ENCODE measurements at places on chromosomes 4 and X.

- no peak for DNase-seq
Observed at GRCh38 chr4:14415146-14415545, 587.1 kb upstream of the CPEB2 start.

DNA sequence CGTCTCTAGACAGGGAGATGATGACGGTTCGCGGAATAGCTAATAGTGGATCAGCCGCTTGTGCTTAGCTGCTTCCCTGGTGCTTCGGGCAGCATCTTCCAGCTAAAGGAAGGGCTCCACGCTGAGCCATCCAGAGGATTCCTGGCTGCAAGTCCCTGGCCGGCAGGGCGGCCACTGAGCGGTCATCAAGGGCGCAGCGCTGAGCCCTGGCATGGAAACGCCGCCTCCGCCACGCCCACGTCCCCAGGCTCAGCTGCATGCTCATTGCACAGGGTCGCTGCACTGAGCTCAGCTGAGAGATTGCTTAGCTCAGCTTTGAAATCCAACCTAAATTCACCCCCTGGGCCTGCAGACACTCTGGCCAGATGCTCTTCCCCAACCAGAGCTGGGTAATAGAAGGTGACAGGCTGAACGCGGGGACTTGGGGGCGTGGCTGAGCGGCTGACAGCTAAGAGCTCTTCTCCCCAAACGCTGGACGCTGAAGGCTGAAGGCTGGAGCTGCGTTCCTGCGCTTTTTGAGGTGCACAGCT lies 118.2 kb upstream of the KIT start:
- DNase-seq = no peak

DNA sequence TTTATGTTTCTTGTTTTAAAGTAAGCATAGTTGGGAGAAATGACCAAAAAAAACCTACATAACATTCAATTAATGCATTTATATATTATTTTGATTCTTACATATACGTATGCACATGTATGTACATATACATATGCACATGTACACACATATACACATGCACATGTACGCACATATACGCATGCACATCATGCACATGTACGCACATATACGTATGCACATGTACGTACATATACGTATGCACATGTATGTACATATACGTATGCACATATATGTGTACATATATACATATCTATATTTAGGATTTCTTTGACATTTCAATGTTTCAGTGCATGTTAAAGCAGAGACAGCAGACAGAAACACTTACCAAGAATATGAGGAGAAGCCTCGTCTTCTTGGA lies 263.4 kb downstream of the ADAMTS3 start:
- no peak for DNase-seq

- no peak for DNase-seq
Observed at GRCh38 chr4:165787516-165788274, 85.3 kb upstream of the TLL1 start.

DNA sequence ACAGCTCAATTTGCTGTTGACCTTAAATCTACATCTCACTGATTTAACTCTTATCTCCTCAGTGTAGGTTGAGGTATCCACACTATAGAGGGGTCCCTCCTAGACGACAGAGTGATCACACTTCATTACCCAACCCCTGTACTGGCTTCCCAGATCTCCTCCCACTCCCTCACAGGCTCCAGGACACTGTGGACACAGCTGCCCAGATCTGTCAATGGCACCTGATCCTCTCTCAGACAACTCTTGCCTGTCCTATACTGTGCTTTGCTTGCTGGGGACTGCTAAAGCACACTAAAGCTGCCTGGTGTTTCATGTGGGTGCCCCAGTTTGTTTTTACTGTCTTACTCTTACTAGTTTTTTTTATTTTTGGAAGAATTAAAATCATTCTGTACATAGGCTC lies 27.9 kb downstream of the RAB40AL start:
- no peak for DNase-seq

DNA sequence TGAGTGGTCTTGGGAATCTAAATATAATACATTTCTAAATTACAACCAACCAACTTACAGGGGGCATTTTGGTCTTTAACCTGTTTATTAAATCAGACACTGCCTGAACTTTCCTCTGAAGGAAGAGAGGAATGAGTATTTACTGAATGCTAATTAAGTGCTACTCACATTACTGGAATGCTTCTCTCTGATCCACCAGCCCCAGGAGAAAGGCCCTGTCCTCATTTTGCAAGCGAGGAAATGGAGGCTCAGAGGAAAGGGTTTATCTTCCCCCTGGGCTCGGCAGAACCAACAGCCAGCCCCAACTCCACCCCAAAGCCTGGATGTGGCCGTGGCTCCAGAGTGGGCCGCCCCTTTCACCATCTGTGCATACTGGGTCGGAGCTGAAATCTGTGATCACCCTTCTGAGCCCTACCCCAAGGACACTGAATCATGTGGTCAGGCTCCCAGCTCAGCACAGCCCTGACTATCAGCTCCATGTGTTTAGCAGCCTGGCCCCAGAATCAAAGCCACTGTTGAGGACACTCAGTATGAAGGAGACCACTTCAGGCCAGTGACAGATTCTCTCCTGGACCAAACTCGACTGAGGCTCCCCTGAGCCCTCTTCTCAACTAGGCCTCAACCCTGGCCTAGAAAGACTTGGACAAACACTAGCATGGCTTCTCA lies 56.7 kb upstream of the ENPP6 start:
- no peak for DNase-seq

DNA sequence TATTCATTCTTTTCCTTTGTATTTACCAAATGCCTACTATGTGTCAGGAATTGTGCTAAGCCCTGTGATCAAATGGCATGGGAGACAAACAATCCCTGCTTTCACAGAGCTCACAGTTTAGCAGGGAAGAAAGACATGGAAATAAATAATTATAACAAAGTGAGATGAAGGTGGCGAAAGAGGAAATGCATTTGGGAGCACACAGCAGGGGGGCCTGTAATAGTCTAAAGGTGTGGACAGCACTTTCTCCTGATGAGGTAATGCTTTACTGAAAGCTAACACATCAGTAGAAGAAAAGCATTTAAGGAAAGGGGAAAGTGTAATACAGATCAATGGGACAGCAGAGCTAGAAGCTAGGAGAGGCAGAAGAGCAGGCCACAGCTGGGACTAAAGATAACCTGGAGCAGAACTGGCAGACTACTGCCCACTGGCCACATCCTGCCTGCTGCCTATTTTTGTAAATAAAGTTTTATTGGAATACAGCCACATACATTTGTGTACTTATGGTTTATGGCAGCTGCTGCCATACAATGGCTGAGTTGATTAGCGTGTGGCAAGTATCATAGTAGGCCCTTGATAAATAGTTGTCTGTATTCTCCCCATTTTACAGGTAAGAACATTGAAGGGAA lies 67.1 kb upstream of the TAPT1 start:
- no peak for DNase-seq

GRCh38 chrX:44291468-44292092 lies 51.9 kb downstream of the EFHC2 start:
- no peak for DNase-seq

DNA sequence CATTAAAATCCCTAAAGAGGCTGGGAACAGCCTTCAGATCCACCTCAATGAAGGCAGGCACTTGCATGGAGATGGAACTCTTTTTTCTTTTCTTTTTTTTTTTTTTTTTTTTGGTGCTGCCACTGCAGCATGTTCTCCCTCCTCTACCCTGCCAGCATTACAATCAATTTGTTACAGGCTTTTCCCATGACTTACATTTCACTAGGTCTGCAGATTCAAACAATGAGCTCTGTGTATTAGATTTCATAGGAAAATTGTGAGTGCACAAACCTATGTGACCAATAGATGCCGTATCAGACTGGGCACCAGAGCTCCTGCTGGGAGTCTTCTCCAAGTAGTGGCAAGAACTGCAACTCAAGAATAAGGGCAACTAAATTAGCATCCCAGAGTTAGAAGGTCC lies 63.8 kb upstream of the GABRQ start:
- no peak for DNase-seq

DNA sequence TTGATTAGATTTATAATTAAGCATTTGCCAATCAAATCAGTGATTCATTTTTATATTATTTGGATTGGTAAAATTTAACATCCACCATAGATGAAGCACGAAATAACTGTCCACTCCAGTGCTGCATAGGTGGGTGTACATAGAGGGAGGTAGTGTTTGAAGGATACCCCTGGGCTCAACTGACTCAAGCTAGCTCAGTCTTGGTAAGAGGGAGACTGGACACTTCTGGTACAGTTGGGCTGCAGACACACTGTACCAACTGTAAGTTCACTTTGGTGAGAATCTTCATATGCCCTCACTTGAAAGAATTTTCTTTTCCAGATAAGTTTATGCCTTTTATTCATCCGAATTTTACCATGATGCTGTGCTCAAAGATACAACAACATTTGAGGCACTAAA lies 48.6 kb upstream of the UGT2B15 start:
- no peak for DNase-seq

DNA sequence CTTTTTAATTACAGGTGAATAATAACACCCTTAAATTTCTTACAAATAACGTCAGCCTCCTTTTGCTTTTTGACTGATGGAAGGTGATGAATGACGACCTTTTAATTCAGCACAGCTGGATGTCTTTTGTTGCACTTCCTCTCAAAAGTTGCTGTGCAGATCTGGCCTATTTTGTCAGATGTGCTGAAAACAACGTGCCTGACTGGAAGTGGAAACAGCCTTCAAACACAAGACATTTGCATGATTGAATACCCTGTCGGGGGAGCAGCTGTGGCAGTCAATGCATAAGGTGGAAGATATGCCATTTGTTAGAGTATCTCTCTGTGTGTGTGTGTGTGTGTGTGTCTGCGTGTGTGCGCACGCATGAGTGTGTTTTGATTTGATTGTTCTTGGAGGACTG lies 579.7 kb downstream of the SPRY1 start:
- DNase-seq = no peak

- DNase-seq = no peak
Observed at GRCh38 chrX:39816871-39817731, 280.7 kb downstream of the BCOR start.

DNA sequence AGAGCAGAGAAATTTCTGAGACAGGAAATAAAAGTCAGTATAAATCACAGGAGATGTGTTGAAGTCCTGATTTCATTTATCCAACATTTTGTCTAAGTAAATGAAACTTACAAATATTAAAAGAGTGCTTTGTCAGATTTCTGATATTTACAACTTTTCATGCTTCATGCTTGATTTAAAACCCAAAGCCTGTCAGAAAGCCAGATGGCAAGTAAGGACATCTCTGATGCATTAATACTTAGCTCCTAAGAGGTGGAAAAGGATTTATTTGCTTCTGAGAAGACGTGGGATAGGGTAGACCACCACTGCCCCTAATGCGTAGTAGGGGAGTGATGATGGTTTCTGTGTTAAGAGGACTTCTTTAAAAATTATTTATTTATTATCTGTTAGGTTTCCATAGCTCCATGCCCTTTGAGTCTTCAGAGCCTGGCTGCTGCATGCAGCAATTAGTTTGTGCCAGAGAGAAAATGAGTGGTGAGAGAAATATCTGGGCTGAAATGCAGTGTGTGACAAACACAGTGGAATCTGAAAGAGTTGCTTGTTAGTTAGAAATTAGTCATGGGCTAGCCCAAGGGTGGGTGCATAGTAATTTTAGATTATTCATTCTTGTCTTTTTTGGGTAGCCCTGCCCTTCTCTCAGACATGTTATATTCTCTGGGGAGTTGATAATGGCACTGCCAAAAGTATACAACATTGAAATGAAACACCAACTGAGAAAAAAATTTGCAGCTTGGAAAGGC lies 333.8 kb downstream of the C4orf33 start:
- no peak for DNase-seq

DNA sequence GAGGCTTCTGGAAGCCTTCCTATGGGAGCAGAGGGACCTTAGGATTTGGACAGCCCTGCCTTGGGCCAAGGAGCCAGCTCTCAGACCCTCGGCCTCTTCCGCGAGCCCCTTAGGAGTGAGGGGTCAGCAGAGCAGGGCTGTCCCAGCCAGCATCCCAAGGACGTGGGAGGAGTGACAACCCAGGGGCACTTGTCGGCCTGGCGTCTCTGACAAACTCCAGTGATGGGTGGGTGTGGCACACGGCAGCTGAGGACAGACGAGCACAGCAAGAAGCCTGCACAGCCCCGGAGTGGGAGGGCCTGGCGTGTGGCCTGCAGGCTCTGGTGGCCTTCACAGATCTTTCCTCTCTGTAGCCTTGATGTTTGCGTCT lies 11.6 kb upstream of the TNIP2 start:
- no peak for DNase-seq

All from stimulated activated CD4-positive, alpha-beta T cell treated with anti-CD3 and anti-CD28 coated beads, Interleukin-12 subunit alpha, Interleukin-12 subunit beta, amount 100 ng/mL, for 48 hours (primary cell).